Stimulated activated CD8-positive, alpha-beta memory T cell treated with anti-CD3 and anti-CD28 coated beads, Interleukin-15, amount 100 ng/mL, for 4 hours (primary cell): ENCODE measurements at places on chromosomes 13 and 19.
A peak's percentile ranks its signal among the peaks of the same experiment; 100 is the strongest.

GRCh38 chr13:107202371-107203023, 634.6 kb upstream of the ARGLU1 start:
- no peak for DNase-seq

GRCh38 chr19:50325310-50326100, 3.7 kb downstream of the KCNC3 start:
- DNase-seq, result peak; percentile 31

DNA sequence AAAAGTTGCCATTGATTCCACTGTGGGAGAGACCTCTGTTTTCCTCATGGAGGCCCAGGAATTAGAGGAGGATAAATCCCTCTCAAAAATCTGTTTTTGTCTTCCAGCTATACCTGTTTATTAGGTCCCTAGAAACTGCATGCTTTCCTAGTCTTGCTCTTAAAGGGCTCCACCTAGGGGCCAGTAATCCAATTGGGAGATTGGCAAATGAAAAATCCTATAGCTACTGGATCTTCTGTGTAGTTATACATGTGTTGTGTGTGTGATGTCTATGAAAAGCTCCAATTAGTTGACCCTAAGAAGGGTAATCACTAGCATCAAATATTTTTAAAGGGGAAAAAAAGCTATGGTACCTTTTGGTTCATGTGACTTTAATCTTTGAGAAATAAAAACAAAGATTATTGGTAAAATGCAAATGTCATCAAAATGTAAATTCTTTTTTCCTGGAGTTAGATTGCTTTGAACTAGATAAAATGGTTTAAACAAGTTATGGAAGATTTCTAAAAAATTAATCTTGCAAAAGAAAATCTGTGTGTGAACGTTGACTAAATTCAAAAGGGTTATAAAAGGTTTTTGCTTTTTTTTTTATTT, 63.4 kb upstream of the C1QTNF9B start:
- DNase-seq, result no peak

DNA sequence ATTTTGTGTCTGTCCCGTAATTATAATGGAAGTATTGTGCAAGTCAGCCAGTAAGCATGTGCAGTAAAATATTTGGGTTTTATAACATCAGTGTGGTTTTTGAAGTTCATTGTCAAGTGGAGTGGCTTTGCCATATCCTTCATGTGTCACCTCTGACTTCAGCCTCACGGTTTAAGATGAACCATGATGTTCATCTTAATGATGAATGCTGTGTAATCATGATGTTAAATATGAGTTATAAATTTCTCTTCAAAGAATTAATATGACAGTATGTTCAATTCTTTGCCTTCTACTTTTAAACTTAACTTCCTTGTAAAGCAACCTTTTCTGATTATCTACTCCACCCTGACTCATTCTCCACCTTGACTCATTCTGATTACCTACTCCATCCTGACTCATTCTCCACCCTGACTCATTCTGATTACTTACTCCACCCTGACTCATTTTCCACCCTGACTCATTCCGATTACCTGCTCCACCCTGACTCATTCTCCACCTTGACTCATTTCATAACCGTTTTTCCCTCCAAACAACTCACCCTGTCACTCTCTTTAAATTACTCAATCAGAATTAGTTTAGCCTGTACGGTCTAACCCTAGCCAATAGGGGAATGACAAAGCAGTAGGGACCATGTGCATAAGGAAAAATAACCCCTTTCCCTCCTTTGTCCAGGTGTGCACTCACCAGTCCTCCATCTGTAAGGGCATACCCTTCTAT, 50.3 kb upstream of the ANKRD10 start:
- no peak for DNase-seq

DNA sequence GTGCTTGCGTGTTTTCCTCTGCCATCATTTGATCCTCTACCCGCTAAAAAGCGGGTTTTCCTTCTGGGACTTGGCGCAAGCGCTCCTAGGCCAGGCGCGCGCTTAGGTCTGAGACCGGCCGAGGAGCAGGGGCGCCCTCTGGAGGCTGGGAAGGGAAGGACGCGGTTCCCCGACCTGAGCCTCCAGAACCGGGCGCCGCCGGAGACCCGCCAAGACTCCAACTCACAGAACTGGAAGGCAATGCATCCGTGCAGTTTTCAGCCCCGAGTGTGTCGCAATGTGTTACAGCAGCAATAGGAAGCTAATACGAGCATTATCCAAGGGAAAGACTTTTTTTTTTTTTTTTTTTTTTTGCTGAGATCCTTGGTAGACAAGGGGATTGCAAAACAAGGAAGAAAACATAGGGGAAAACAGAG, 190.9 kb downstream of the COL4A1 start:
- no peak for DNase-seq

- DNase-seq, result no peak
These were observed 13.1 kb upstream of the TIMM13 start for GRCh38 chr19:2440515-2440914.

- no peak for DNase-seq
These were observed 373.1 kb upstream of the MIR17HG start for GRCh38 chr13:90974249-90974975.

DNA sequence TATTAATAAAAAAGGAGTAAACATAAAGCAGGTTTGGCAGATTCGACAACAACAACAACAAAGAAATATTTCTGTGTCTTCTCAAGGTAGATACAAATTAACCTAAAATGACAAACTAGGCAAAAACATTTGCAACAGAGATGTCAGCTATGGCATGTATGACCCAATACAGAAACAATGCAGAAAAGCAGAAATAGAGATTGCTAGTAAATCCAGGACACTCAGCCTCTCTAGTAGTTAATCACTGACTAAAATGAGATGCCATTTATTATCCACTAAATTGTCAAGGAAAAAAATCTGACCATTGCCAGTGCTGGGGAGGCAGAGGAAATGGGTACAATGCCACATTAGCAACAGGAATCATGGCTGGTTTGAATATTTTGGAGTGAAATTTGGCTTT, 250.5 kb downstream of the TEX29 start:
- no peak for DNase-seq

GRCh38 chr19:48393559-48394330, at the start of gene GRIN2D:
Gene GRIN2D (plus strand): TSS chr19:48393668. CDS start chr19:48398393, 4,725 bp downstream.
- no peak for DNase-seq

- DNase-seq, result no peak
These were observed 10.2 kb downstream of the MKNK2 start for GRCh38 chr19:2040647-2041432.

GRCh38 chr13:43446126-43446525, 340.6 kb downstream of the ENOX1 start:
- DNase-seq, result no peak

GRCh38 chr19:3969435-3970312, 1.2 kb downstream of the DAPK3 start:
- no peak for DNase-seq

DNA sequence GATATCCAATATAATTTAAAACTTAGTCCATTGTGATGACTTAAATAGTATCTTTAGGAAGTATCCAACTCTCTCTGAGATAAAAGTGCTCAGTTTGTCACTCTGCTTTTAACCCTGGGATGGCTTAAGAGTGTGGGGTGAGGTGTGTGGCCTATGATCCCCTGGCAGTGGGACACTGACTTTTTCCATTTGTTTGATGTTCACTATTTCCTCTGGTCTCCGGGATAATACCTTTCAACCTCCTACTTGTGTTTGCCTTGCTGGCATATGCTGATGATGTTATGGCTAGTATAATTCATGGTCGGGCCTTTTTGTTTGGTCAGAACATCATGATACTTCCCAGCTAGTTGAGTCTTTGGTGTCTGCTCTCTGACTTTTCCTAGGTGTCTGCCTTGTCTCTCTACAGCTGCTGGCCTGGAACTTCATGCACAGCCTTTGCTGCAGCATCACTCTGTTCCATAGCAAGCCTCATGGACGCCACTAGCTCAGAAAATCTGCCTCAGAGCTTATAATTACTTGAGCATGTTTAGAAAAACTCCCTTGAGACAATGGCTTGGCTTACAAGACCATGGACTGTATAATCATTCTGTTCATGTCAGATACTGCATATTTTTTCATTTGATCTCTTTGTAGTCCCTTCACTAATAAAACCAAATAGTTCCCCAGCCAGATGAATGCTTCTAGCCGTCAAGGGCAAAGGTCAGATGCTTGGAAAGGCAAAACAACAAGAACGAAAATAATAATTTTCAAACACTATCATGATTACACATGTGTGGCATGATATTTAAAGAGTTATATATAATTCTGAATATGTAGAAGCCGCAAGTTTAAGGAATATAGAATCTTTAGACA, 75.2 kb downstream of the WDFY2 start:
- no peak for DNase-seq

DNA sequence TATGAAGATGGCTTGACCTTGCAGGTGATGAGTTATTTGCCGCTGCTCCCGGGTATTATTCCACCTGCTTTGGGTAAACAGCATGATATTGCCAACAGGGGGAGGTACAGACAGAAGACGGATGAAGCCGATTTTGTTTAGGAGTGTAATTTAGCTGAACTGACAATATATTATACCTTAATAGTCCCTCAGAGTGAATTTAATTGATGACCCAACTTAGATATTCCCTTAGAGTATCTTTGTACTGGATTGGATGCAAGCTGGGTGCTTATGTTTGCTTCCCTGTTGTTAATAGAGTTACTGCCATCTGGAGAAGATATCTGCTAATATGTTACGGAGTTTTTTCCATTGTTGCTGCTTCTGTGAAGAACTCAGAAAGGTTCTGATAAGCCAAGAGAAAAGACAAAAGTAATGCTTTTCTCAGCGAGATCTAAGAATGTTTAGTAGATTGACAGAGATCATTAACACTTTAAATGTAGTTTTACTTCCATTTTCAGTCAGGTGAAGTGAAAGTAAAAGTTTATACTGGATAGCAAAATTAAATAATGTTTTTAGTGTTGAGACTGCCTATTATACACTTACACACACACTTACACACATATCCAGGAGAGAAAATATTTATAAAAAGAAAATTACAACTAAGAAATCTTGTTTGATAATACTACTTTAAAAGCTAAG, 2220.8 kb upstream of the PCDH20 start:
- DNase-seq, result no peak

- DNase-seq, result no peak
These were observed 1104.9 kb upstream of the SLC10A2 start for GRCh38 chr13:104170980-104171555.

GRCh38 chr13:68998056-68998455, 1109.6 kb upstream of the ATXN8OS start:
- DNase-seq, result no peak

DNA sequence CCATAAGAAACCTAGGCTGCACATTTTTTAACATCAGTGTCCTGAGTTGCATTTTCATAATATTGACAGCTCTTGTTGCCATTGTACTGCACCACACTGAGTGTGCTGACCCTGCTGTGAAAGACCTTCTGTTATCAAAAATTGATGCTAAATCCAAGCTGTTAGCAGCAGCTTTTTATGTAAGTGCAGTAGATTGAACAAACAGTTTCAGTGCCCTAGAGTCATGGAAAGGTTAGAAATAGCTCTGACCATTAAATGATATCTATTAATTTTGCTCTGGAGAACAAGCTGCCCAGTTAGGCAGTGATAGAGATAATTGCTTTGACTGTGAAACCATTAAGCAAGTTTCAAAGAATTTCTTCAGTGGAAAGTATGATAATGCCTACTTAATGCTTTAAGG, 1289.2 kb upstream of the PCDH20 start:
- DNase-seq, result no peak
